Kidney (tissue), 22 donors: ENCODE measurements at places on chromosomes 1 and 21. TPM values are rescaled to one million over a fixed set of nuclear protein-coding genes. Genes with fewer than 3 reads are reported as not detected.

Gene DCAF8
- 69.6 TPM for polyA plus RNA-seq

GRCh38 chr1:169260478-169261151, 107.0 kb downstream of the NME7 start:
- DNase-seq: no peak

Gene NUDC
- 112 TPM for polyA plus RNA-seq

DNA sequence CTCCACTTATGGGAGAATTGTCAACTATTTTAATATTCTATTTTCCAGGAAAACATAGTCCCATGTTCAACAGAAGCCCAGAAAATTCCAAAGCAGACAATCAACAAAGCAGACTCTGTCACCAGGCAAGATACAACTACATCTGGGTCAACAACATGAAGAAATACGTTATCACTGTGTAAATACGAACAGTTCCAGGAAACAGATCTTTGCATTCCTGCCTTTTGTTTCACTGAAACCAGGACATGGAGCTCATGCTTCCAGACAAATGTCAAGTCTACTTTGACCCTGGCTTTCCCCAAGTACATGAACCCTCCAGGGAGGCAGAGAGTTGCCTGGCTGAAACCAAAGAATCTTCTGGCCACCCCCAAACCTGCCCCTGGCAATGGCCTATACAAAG, 106.7 kb downstream of the SETD4 start:
- no peak for DNase-seq

GRCh38 chr1:162329826-162330225, 46.8 kb downstream of the SPATA46 start:
- DNase-seq: no peak

Gene C1orf141
- polyA plus RNA-seq: not detected

DNA sequence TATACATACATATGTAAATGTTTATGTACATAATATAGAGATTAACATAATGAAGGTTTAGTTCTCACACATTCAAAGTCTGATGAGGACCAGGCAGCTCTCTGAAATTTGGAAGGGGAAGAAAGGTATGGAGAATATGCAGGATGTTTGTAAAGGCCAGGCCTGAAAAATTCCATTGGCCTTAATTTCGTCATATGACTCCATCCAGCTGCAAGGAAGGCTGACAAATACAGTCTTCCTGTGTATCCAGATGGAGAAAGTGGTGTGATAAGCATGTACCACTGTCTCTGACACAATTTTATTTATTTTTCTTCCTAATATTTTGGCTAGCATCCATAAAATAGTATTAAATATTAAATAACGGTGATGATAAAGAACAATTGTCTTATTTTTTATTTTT, 6.3 kb upstream of the SGIP1 start:
- DNase-seq: no peak

DNA sequence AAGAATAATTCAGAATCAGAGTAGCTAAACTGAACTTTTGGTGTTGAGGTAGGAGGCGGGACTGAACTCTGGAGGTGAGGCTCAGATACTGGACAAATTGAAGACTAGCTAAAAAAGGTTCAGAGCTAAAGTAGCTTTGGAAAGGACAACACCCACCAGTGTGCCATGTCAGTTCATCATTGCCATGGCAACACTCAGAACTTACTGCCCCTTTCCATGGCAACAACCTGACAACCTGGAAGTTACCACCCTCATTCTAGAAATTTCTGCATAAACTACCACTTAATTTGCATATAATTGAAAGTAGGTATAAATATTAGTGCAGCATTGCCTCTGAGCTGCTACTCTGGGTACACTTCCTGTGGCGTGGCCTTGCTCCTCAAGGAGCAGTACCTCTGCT, 30.3 kb upstream of the POGK start:
- no peak for DNase-seq

DNA sequence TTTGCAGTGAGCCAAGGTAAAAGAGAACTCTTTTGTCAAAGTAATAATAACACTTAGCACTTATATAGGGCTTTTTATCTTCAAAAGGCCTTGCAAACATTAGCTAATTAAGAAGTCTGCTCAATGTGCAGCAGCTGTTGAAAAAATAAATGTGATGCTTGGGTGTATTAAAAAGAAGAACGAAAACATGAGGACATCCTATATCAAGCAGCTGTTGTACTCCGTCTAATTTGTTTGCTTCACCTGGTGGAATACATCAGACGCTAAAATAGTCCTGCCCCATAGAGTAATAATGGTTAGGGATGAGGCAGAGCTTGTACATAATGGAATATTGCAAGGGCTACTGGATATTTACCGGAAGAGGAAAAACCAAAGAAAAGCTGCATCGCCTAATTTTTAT, 299.5 kb downstream of the ST6GALNAC3 start:
- DNase-seq: no peak

Gene ITPKB
- polyA plus RNA-seq: 20.2 TPM

DNA sequence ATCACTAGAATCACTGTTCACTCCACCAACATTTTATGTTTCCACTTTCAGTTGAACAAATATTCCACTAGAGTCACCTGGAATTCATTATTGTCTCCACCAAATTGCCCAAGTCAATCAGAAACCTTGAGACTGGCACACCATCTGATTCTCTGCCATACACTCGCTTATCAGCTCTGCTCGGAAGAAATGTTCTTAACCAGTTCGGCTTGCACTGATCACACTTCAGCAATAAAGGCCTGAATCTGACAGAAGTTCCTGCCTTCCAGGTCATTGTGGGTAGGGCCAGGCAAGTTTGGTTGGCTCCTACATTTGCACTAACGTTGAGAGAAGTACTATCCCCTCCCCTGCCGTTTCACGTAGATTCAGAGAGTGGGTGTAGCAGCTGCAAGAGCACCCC, 10.0 kb downstream of the TPM3 start:
- no peak for DNase-seq
